ENCODE measurements at places on chromosomes 2 and 18.

- peak; percentile 76 for DNase-seq
These were observed 8.1 kb downstream of the SIX2 start for GRCh38 chr2:45000921-45001868.

- DNase-seq = peak; percentile 55
These were observed 270.4 kb downstream of the FIGN start for GRCh38 chr2:163465440-163465839.

GRCh38 chr18:42559069-42559690, 556.3 kb downstream of the RIT2 start:
- no peak for DNase-seq

DNA sequence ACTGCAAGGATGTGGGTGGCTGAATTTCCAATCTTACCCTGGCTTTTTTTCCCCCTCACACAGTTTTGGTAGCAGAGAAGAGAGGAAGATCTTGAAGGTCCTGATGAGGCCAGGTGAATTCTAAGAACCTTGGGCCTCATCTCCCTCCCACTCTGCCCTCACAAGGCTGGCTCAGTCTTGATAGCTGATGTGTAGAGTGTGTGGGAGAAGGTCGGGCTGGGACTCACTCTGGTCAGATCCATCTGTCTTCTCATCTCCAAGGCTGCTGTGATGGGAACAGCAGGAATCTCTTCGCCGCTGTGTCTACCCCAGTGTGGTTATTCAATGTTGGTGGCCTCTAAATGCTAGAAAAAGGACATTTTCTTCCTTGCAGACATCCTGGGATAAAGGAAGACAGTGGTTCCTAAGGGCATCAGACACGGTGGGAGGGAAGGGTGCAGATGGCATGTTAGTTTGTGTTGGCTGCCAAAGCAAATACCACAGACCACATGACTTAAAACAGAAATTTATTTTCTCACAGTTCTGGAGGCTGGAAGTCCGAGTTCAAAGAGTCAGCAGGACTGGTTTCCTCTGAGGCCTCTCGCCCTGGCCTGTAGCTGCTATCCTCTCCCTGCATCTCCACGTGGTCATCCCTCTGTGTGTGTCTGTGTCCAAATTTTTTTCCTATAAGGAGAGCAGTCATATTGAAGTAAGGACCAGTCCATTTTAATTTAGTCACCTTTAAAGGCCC, 37.6 kb upstream of the MGAT4A start:
- DNase-seq = no peak

DNA sequence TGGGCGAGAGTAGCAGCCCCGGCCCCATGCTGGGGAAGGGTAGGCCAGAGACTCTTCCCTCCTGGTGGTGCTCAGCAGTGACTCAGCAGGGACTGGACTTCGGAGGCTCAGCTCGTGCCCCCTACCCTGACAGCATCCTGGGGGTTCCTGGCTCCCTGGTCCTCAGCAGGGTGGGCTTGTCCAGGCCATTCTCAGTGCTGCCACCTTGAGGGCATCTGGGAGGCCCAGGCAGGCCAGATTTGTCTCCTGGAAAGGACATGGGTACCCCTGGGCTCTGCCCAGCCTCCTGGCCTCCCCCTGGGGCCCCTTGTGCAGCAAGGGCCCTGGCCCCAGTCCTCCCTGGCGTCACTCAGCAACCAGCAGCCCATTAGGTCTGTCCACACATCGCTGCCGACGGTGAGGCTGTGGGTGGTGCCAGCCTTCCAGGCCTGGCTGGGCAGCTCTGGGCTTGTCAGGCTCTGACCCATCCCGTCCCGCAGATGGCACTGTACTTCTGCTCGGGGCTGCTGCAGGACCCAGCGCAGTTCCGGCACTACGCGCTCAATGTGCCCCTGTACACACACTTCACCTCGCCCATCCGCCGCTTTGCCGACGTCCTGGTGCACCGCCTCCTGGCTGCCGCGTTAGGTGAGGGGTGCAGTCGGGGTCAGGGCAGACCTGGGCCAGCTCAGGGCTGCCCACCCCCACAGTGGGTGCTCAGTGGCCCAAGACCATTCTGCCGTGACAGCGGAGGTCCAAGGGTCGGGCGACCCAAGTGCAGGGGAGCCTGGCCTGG, 45.0 kb upstream of the ALPP start:
- DNase-seq = peak; percentile 48

- no peak for DNase-seq
These were observed 27.7 kb downstream of the GALNT1 start for GRCh38 chr18:35609236-35609635.

DNA sequence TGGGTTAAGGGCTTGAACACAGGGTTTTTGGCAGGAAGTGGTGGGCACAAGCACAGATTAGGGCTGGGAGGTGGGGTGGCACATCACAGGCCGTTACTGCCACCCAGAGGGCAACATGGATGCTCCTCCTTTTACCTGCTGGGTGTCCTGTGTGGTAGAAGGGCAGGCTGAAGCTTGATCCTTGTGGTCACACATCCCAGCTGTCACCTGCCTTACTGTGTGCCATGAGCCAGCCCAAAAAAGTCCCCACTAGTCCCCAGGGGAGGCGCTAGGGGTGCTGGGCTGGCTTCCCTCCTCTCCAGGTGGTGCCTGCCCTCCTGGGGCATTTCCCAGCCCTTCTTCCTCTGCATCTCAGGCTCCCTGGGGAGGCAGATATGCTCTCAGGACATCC, 50.5 kb upstream of the ALPP start:
- no peak for DNase-seq

GRCh38 chr2:17592731-17593409, 52.4 kb downstream of the VSNL1 start:
- DNase-seq = no peak

- peak; percentile 92 for DNase-seq
These were observed 127.3 kb downstream of the DNER start for GRCh38 chr2:229586746-229587705.

- DNase-seq = no peak
These were observed 48.8 kb upstream of the LCLAT1 start for GRCh38 chr2:30398084-30398873.

GRCh38 chr18:10783941-10784340, 258.1 kb downstream of the NAPG start:
- no peak for DNase-seq

- DNase-seq = no peak
These were observed 71.3 kb downstream of the C1D start for GRCh38 chr2:67991456-67991855.

DNA sequence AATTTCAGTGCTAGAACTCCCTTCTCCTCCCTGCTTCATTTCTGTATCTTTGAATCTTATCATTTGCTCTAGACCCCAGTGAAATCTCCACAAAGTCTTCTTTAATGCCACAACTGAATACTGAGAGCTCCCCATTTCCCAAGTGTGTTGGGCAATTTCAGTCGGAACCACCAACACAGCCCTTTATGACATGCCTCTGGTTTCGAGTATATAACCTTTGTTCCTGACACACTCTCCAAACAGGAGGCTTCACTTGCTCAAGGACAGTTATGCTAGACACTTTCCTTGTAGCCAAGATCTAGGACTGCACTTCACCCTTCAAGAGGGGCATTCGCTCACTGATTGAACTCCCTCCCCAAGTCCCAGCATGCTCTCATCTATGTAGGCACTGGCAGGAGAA, 18.6 kb upstream of the TTR start:
- no peak for DNase-seq

GRCh38 chr2:44778671-44779476, 162.6 kb upstream of the SIX3 start:
- DNase-seq = peak; percentile 82

DNA sequence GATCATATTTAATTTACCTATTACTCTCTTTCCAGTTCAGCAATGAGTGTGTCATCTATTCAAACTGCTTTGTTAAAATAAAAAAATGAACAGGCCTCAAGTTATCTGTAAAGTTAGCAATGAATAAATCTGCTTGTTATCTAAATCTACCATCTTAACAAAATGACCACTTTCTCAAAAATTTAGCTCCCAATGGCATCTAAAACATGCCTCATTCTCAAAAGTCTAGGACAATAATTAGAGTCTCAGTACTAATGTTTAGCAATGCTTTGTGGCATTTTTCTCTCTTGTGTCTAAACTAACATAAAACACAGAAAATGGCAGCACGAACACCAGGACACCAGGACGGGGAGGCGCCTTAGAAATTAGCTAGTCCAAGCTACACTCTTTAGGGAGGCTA, 3.6 kb upstream of the ASAP2 start:
- no peak for DNase-seq

GRCh38 chr2:235052514-235053354, 100.9 kb downstream of the SH3BP4 start:
- DNase-seq = no peak

All from eye (tissue), 1 donor.